ENCODE measurements at places on chromosomes 12 and 14.

GRCh38 chr14:105952222-105952621, 425.8 kb downstream of the TMEM121 start:
- no peak for DNase-seq

DNA sequence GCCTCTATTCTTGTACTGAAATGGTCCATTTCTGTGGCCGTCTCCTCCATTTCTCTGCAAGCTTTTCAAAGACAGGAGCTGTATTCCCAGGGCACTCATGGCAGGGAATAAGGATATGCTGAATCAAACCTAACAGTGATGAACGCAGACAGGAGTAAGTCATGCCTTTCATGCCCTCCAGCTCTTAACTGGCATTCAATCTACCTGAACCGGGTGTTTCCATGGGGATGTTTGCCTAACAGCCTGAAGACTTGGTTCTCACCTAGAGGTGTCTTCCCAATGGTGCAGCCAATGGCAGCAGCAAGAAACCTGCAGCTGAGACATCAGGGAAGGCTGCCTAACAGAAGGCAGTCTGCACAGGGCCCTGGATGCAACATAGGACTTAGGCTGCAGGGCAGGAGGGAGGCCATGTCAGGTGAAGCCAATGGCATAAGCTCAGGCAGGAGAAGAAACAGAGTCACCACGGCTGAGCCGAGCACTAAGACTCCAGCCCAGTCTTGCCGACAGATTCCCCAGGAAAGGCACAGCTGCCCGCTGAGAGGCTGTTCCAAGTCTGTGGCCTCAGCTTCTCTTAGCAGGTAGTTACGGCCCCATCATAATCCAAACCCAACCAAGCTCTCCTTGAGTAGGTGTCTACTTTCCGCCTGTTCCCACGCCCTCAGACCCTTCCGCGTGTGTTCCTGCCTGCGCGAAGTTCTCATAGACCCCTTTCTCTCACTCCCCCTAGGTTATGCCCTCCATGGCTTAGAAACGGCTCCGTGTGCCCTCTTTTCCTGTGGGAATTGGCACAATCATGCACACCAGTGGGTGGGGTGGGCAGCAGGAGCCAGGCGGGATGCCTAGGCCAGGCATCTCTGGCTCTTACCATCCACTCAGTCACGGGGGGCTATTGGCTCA, 44.1 kb downstream of the VWF start:
- DNase-seq: no peak

- no peak for DNase-seq
These were observed 11.0 kb upstream of the IRF2BPL start for GRCh38 chr14:77039285-77040058.

GRCh38 chr14:79040790-79041189, 870.6 kb downstream of the NRXN3 start:
- DNase-seq: no peak

DNA sequence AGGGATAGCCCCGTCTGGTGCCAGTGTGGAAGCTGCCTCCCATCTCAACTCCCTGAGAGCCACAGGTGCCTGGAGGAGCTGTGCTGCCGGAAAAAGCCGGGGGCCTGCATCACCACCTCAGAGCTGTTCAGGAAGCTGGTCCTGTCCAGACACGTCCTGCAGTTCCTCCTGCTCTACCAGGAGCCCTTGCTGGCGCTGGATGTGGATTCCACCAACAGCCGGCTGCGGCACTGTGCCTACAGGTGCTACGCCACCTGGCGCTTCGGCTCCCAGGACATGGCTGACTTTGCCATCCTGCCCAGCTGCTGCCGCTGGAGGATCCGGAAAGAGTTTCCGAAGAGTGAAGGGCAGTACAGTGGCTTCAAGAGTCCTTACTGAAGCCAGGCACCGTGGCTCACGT, 25.5 kb upstream of the P2RX4 start:
- DNase-seq: no peak

- no peak for DNase-seq
These were observed 16.7 kb downstream of the STK38L start for GRCh38 chr12:27260746-27261145.

- no peak for DNase-seq
These were observed 82.7 kb upstream of the ESRRB start for GRCh38 chr14:76293221-76293620.

GRCh38 chr12:132836795-132837331, 8.2 kb upstream of the GOLGA3 start:
- DNase-seq: no peak

DNA sequence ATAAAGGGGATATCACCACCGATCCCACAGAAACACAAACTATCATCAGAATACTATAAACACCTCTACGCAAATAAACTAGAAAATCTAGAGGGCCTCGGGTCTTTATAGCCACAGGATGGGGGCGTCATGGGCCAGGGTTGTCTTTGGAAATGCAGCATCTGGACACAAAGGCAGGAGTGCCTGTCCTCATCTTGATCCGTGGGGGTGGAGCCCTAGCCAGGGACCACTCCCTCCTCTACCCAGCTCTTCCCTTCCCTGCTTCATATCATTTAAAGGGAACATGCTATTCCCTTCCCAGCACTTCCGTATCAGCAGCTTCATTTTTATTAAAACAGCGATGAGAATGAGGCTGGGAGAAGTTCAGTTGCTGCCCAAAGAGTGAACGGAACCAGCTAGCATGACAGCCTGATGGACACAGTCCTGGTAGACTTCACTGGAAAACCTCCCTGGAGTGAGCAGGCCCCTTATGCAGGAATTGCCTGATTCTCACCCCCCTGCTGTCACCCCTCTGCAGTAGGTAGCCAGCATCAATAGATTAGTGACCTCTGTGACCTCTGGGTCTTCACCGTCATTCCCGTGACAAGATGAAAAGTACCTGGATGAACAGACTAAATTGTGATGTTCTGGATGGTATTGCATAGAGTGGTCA, 251.4 kb upstream of the RGS6 start:
- DNase-seq: no peak

GRCh38 chr12:124554429-124555029, 12.9 kb downstream of the NCOR2 start:
- no peak for DNase-seq

- DNase-seq: no peak
These were observed 525.6 kb downstream of the FLRT2 start for GRCh38 chr14:86055512-86056075.

DNA sequence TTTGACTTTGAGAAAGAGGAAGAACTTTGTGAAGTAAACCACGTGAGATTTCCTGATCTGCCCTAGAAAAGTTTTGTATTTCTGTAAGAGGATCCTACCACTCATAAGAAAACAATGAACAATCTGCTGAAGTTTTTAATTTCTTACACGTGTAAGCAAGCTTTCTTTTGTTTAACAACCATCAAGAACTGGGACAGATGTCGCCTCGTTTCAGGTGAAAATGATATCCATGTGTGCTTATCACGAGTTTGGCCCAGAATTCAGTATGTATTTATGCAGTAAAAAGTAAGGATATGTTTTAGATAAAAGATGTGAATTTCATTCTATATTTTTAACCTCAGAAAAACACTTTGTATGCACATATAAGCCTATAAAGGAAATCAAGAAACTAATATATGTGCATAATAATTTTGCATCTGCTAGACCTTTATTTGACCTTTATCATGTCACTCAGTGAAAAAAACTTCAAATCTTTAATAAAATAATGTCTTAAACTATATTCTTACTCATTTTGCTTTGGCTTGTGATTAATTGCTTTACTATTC, 56.9 kb upstream of the DHRS4 start:
- DNase-seq: no peak

GRCh38 chr14:94269156-94269555, 23.9 kb downstream of the SERPINA10 start:
- DNase-seq: no peak

- no peak for DNase-seq
These were observed 34.1 kb upstream of the STON2 start for GRCh38 chr14:81434230-81434629.

- DNase-seq: no peak
These were observed 129.9 kb upstream of the PDZRN4 start for GRCh38 chr12:41058266-41058665.

- no peak for DNase-seq
These were observed 807.8 kb downstream of the AACS start for GRCh38 chr12:125873016-125873415.

GRCh38 chr14:27435923-27436670, 838.3 kb upstream of the NOVA1 start:
- no peak for DNase-seq

- DNase-seq: no peak
These were observed 62.1 kb upstream of the G2E3 start for GRCh38 chr14:30496852-30497251.

GRCh38 chr12:131948166-131948712, 1.5 kb upstream of the EP400 start:
- DNase-seq: no peak

DNA sequence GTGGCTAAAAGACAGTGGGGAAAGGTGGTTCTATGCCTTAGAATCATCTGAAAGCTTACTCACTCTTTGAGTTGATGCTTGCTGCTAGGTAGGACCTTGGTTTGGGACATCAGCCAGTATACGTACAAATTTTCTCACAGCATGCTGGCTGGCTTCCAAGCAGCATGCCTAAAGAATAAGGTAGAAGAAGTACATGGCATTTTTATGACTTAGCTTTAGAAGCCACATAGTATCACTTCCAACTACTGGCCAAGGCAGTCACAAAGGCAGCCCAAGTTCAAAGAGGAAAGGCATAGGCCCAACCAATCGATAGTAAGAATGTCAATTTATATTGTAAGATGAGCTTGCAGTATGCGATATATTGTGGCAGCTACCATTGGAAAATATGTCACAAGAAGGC, 284.2 kb upstream of the CAND1 start:
- DNase-seq: no peak

DNA sequence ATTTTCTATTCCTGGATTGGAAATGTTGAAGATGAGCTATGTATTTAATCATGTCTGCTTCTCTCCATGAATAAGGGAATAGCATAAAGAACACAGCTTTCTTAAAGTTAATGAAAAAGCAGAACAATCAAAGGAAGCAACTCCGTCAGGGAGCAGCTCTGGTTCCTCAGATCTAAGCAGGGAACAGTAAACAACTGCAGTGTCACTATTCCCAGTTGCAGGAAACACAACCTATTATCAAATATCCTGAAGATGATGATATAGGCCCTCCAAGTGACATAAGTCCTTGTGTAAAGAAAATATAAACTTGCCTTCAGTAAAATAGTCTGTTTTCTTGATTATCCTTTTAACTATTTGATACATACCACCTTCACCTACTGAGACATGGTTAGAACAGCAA, 228.1 kb downstream of the KCNC2 start:
- DNase-seq: no peak

DNA sequence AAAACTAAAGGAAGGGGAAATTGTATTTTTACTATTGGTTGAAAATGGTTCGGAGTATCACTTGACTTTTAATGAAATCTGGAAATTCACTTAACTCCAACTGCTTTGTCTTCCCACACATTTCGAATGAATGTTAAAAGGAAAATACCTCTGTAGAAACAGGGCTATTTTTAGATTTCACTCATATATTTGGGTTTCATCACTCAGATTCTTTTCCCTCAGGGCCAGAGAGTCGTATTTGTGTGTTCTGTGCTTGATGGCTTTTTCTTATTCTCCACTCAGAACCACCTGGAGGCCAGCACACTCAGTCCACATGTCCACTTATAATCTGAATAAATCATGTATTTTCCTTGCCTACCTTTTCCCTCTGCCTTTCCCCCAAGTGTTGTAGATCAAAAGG, 40.0 kb downstream of the DAAM1 start:
- DNase-seq: no peak

GRCh38 chr14:44317441-44317746, 189.7 kb downstream of the FSCB start:
- no peak for DNase-seq

DNA sequence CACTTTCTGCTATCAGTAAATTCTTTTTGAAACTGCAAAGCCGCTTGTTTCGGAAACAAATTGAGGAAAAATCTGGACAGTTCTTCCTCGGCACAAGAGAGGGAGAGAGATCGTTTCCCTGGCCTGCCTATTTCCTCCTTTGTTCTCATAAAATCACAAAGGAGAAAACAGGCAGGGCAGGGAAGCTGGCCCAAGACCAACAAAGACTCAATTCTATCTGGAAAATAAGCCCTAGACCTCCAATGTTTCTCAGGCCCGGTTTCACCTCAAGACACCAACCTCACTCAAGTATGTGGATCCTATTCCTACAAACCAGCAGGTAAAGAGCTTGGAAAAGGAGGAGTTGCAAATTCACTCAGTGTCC, 19.5 kb downstream of the DICER1 start:
- no peak for DNase-seq

DNA sequence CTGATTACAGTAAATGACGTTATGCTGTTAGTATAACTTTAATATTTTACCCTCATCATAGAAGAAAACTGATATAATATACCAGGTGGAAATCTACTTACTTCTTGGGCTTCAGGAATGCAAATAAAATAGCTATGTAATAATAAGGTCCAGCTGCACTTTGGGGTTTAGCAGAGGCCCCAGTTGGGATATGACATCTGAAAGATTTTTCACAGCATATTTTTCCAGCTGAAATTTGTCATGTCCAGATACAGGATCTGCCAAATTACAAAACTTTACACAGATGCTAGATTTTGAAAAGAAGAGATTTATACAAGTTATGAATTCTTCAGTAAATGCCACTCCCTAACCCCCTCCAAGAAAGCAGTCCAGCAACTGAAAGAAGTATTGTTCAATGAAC, 29.2 kb upstream of the DCN start:
- DNase-seq: no peak

All from stimulated activated CD8-positive, alpha-beta memory T cell treated with anti-CD3 and anti-CD28 coated beads, Interleukin-4, amount 100 ng/mL, for 24 hours (primary cell).